Activated CD8-positive, alpha-beta T cell treated with anti-CD3 and anti-CD28 coated beads, Interleukin-2, amount 10 ng/mL, durations not matched to agents 7 days and 5 days (primary cell): ENCODE measurements at places on chromosomes 11 and 22.

- peaks cover 51% of the 10 kb centered on the region for H3K4me1 ChIP-seq
- no peak for DNase-seq
- H3K27me3 ChIP-seq, result no peaks in the 10 kb centered on the region
- H3K4me3 ChIP-seq, result no peak overlapping the region
- peak overlapping the region; percentile 3 for H3K27ac ChIP-seq
These were observed 26.1 kb upstream of the CTSC start for GRCh38 chr11:88363648-88364065.

DNA sequence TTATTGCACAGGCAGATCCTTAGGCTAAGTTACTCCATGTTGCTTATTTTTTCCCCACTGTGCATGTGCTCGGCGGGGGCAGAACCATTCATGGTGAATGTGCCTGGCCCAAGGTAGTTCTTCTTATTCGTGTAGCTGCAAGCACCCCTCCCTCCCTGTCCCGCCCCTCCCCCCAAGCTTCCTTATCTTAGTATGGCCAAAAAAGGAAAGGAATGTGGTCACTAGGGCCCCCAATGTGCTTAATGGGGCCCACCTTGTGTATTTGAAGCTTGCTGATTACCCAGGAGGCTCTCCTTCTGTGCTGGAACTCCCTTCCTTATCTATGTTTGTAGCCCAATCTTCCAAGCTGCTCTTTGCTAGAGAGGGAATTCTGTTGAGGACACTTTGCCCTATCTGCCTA is 1259.7 kb upstream of the RAG2 start:
- no peak overlapping the region for H3K4me3 ChIP-seq
- H3K4me1 ChIP-seq, result no peaks in the 10 kb centered on the region
- H3K36me3 ChIP-seq, result no peaks in the 10 kb centered on the region
- no peaks in the 10 kb centered on the region for H3K27me3 ChIP-seq
- DNase-seq, result no peak
- no peak overlapping the region for H3K27ac ChIP-seq

GRCh38 chr11:46278387-46279125 is 1.1 kb downstream of the CREB3L1 start:
- H3K4me1 ChIP-seq, result no peaks in the 10 kb centered on the region
- H3K27ac ChIP-seq, result no peak overlapping the region
- H3K27me3 ChIP-seq, result peaks cover 39% of the 10 kb centered on the region
- DNase-seq, result peak; percentile 27
- no peaks in the 10 kb centered on the region for H3K36me3 ChIP-seq
- no peak overlapping the region for H3K4me3 ChIP-seq

GRCh38 chr11:14380125-14380936 is 21.3 kb upstream of the RRAS2 start:
- H3K4me3 ChIP-seq, result peak overlapping the region; percentile 73
- H3K27ac ChIP-seq, result peak overlapping the region; percentile 70
- H3K36me3 ChIP-seq, result no peaks in the 10 kb centered on the region

DNA sequence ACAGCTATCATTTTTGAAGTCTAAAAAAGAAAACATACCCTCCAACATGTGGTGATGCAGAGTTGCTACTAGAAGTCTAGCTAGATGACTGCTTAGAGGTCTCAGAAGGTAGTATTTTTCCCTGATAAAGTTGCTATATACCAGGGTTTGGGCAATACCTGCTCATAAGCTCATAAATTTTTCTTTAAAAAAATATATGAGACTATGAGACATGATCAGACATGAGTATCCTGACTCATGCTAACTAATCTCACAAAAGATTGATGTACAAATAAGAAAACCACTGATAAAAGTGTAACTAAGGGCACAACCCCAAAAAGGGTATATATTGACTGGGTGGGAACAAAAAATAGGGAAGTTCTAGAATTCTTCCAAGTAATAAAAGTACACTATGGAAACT is 740.9 kb downstream of the METTL15 start:
- no peaks in the 10 kb centered on the region for H3K36me3 ChIP-seq
- H3K4me3 ChIP-seq, result no peak overlapping the region
- no peak overlapping the region for H3K27ac ChIP-seq
- no peaks in the 10 kb centered on the region for H3K4me1 ChIP-seq
- no peaks in the 10 kb centered on the region for H3K27me3 ChIP-seq
- no peak for DNase-seq

DNA sequence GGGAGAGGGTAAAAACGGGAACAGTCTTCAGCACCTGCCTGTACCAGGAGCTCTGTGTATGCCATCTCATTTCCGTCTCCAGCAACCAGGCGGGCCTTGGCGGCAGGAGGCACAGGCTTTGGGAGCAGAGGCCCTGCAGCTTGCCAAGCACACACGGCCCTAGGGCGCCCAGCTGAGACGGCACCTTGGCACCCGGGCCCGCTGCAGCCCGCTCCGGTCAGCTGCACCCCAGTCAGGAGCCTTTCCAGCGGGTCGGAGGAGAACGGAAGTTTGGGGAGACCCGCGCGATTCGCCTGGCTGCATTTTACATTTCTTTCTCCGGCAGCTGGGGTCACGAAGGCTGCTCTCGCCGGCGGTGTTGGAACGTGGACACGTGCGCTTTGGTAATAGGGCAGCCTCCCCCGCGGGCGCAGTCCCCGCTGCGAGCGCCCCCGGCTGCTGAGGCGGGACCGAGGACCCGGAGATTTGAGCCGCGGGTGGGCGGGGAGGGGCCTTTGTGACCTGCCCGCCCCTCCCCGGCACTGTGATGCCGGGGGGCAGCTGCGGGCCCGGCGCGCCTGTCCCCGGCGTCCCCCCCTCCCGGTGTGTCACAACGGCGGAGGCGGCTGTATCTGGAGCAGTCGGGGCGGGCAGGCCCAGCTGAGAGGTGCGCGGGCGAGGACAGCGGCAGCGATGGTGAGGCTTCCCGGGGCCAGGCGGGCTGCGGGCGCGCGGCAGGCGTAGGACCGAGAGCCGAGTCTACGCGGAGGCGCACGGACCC is at the start of gene TUBA8:
Gene TUBA8 (plus strand): TSS at position 616 of the 760 bp plus-strand sequence. CDS start 57 bp downstream, at position 673.
- peaks cover 12% of the 10 kb centered on the region for H3K36me3 ChIP-seq
- peaks cover 45% of the 10 kb centered on the region for H3K4me1 ChIP-seq
- no peak within 1 kb of the TSS for H3K27ac ChIP-seq
- H3K27me3 ChIP-seq, result peaks cover 27% of the 10 kb centered on the region

DNA sequence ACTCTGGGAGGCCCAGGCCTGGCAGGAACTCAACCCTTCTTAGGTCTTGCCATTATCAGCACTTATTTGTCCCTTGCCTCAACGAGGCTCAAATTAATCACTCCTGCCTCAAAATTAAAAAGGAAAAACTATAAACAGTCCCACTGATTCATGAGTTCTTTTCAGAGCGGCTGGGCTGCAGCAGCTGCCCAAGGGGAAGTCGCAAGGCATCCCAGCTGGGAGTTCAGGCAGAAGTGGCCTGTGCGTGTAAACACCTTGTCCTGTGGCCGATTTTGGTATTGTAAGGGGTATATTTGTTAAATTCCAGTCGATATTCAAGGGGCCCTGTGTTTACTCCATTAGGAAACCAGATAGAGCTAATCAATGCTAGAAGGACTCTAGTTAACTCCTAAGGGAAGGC is 213.9 kb upstream of the CADM1 start:
- H3K4me1 ChIP-seq, result no peaks in the 10 kb centered on the region
- DNase-seq, result no peak
- no peak overlapping the region for H3K27ac ChIP-seq
- no peak overlapping the region for H3K4me3 ChIP-seq
